Anterior cingulate cortex (tissue), 58 donors: ENCODE measurements at places on chromosomes 6 and 20.

GRCh38 chr6:4670824-4671409 is 105.3 kb upstream of the CDYL start:
- no peak for DNase-seq

- DNase-seq, result no peak
These were observed 194.9 kb upstream of the ZNF184 start for GRCh38 chr6:27667657-27668441.

- no peak for DNase-seq
These were observed 342.0 kb upstream of the TSHZ2 start for GRCh38 chr20:52630138-52630537.

GRCh38 chr6:138101946-138102731 is 5.1 kb downstream of the PERP start:
- DNase-seq, result no peak
